ENCODE measurements at places on chromosomes 2 and 18.
A peak's percentile ranks its signal among the peaks of the same experiment; 100 is the strongest.

DNA sequence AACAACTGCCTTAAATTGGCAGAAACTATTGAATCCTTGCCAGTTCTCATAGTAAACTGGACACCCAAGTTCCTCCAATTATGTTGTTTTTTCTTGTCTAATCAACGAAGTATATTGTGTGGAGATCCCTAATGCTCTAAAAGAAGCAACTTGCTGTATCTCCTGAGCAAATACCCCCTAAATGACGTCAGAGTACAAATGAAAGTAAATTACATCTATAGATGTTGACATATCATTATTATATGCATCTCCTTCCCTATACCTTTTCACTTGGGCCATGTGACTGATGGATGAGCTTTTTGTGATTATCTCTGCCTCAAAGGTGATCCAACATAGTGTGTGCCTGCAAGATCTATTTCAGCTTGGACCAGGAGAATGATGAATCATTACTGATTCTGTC is 159.4 kb downstream of the CCDC148 start:
- no peak for DNase-seq

DNA sequence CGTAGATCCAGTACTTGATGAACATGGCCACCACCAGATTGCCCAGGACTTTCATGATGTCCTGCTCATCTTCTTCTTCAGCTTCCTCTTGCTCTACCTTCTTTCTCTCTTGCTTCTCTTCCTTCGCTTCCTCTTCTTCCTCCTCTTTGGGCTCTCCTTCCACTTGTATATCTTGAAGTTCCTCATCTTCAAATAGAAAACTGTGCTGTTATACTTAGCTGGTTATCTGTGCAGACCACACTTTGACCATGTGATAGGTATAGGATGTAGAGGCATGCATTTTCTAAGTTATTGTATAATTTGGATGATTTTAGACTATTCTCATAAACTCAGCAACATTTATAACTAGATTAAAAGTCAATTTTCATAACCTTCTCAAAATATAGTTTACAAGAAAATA is 263.4 kb downstream of the NAPG start:
- DNase-seq = no peak

GRCh38 chr2:144331674-144332355 is 188.1 kb downstream of the ZEB2 start:
- peak; percentile 94 for DNase-seq

DNA sequence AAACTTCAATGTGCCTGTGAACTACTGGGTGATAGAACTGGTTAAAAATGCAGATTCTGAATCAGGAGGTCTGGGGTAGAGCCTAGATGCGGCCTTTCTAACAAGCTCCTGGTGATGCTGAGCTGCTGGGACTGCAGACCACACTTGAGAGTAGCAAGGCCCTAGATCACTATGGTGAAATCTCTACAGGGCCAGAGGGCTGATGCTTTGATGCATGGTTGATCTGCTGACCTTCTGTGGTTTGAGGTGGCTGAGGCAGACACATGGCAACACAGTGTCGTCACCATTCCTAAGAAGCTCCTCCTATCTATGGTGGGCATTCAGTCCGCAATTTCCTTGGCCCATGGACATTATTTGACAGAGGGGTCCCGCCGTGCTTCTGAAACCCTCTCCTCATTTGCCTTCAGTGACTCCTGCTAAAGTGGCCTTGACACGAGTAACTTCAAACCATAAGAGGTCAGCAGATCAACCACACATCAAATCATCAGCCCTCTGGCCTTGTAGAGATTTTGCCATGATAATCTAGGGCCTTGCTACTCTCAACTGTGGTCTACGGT is 19.8 kb downstream of the CCDC68 start:
- no peak for DNase-seq

DNA sequence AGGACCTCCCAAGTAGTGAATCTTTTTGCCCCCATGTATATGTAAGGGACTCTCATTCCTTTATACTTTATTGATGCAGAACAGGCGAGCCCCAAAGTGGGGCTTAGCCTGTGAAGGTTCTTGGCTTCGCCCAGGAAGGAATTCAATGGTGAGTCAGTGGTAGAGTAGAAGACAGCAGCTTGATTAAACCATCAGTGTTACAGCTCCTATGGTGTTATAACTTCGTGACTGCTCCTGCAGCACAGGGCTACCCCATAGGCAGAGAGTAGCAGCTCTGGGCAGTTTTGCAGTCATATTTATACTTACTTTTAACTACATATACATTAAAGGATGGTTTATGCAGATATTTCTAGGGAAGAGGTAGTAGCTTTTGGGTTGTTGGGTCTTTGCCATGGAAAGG is 11.0 kb downstream of the FAM171B start:
- DNase-seq = no peak

GRCh38 chr18:74459889-74460288 is 2.8 kb upstream of the DIPK1C start:
- no peak for DNase-seq

DNA sequence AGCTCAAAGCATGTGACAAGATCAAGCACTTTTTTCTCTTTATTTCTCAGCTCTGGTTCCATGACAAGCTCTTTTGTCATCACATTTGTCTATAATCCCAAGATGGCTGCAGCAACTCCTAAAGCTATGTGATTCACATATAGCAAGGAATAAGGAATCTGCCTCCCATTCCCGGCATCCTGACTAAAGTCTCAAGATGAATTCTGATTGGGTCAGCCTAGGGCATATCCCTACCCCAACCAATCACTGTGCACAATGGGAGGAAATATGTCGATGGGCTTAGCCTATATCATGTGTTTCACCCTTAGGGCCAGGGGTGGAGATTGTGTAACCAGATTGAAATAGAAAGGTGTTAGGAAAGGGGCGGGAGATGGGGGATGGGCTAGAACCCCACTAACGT is 23.1 kb upstream of the COLEC12 start:
- no peak for DNase-seq

- DNase-seq = no peak
These were observed 133.4 kb upstream of the NABP1 start for GRCh38 chr2:191544461-191545062.

DNA sequence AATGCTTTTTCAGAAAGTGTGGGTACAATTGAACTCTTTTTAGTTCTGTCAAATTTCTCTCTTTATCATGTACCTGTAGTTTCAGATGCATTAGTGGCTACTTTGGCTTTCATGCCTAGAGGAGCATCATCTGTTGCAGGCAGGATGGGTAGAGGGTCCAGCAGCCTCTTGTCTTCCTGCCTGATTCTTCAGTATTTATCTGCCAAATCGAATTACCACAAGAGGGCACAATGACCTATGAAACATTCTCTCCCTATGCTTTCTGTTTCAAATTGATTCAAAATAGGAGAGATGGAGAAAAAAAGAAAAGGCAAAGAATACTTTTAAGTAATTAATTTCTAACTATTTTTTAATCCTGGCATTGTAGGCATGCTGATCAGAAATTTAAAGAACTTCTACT is 477.2 kb downstream of the TRIB2 start:
- DNase-seq = no peak

DNA sequence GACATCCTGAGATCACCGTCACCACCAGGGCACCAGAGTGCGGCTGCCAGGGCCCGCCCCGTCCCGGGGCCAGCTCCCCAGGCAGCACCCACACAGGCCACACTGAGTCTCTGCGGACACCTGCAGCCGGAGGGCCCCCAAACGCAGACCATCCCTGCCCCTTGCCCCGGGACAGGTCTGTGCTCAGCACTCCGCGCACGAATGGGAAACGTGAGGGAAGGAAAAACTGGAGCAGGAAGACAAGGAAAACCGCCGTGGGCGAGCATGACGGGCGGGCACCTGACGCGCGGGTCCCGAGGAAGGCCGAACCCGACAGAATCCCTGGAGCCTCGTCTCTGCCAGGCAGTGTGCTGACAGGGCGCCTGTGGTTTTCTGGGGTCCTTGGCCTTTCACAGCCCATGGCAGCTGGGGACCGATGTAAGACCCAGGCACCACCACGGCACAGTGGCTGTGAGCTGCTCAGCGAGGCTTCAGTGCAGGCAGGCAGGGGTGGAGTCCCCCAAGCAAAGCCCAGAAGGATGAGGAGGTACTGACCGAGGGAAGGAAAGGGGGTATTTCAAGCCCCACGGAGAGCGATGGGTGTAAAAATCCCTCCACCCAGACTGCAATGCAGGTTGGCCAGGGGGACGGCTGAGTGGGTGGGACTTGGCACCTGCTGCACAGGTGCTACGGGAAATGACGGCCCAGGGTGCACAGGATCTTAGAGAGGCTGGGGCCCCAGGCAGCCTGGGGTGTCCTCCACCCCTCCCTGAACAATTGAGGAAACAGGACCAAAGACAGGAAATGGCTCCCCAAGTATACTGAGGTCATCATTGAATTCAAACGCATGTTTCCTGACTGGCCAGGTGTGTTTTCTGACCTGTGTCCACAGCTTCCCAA is 59.0 kb downstream of the PXDN start:
- no peak for DNase-seq

DNA sequence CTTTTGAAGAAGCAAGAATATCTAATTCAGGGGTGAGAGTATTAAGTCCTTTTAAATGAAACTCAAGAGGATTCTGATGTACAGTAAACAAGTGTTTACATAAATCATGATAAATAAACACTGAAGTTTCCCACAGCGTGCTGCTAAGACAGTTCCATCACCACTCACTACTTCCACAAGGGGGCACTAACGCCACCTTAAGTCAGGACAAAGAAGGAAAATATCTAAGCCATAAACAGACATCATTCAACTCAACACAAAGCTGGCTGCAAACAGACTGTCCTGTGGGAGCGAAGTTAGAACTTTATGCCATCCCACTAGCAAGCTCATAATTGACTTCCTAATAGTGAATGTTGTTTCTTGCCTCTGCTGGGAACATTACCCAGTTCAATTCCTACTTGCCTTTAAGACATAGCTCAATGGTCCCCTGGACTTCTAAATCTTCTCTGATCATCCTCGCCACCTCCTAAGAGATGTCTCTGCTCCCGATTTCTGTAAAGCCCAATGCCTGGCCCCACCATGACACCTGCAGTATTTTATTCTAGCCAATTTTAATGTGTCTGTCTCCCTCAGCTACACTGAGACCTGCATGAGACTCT is 36.5 kb downstream of the MRPL44 start:
- no peak for DNase-seq

GRCh38 chr2:181977661-181978350 is 7.8 kb upstream of the PPP1R1C start:
- DNase-seq = no peak
